ENCODE measurements at places on chromosomes 13 and 19.

DNA sequence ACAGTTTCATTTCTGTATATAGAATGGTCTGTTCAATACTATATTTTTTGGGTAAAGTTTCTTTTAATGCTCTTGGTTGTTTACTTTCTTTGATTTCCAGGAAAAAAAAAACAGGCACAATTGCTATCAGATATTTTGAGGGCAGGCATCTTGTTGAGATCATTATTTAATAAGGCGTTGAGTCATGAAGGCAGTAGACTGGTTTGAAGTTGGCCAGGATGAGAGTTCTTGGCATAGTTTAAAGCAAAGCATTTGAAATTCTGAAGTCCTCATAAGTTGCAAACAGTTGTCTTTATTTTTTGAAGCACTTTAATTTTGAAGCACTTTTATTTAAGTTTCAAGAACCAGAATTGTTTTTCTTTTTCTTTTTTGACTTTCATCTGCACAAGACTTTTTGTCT, 2.6 kb upstream of the ZNF175 start:
- DNase-seq = no peak

DNA sequence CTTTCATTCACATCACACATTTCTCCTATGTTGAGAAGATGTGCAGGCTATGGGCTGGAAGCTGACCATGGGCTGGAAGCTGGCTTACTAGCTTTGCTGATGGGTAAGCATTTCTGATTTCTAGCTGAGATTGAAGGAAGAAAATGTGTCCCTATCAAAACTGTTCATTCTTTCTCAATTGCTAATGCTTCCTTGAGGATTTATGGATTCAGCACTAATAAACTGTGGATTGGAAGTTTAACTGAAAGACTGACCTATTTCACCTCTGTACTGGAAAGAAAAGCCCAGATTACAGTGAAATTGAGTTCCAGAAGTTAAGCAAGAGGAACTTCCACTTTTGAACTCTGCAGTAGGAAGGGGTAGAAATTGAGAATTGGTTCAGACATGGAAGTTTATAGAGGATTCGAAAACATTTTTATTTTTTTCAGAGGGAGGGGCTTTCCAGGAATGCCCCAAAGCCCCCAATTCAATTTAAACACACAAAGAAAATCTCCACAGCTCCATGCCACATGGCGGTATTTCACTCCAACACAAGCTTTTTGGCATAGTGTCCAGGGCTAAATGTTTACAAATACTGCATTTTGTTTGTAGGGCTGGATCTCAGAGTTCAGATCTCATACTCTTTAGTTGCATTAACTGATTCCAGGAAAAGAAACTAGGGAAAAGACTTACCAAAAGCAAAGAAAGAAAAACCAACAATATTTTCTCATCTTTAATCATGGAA, 61.2 kb upstream of the ARGLU1 start:
- no peak for DNase-seq

- DNase-seq = no peak
Measured at GRCh38 chr19:15828121-15828610, 12.7 kb upstream of the OR10H1 start.

- no peak for DNase-seq
Measured at GRCh38 chr19:44765033-44765948, 12.4 kb upstream of the CBLC start.

- no peak for DNase-seq
Measured at GRCh38 chr19:30449078-30449590, 77.0 kb downstream of the ZNF536 start.

- no peak for DNase-seq
Measured at GRCh38 chr13:84831666-84832657, 949.7 kb upstream of the SLITRK1 start.

GRCh38 chr13:84443463-84443862, 561.2 kb upstream of the SLITRK1 start:
- no peak for DNase-seq

- DNase-seq = no peak
Measured at GRCh38 chr19:16928351-16928750, 39.6 kb downstream of the F2RL3 start.

- no peak for DNase-seq
Measured at GRCh38 chr13:32408296-32409000, 19.5 kb downstream of the N4BP2L1 start.

DNA sequence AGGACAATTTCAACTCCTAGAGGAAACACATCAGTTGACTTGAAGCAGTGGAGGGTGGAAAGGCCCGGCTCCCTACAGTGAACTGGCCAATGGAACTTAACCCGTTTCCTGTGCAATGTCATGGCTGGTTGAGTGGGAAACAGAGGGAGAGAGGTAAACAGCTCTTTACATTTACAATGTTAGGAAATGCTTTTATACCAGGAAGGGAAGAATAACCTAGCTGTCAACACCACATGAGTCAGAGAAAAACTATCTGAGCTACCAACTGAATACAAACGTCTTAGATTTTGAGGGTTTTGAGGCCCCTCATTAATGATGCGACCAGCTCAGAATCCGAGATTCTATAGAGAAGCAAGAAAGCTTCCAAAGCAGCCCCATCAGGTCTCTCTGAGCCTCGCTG, 36.7 kb downstream of the CARD8 start:
- DNase-seq = no peak

All from GM03348 (cell line).